CD4-positive, alpha-beta T cell treated with Interleukin-15 for 4 hours (primary cell): ENCODE measurements at places on chromosomes 6 and 20.

DNA sequence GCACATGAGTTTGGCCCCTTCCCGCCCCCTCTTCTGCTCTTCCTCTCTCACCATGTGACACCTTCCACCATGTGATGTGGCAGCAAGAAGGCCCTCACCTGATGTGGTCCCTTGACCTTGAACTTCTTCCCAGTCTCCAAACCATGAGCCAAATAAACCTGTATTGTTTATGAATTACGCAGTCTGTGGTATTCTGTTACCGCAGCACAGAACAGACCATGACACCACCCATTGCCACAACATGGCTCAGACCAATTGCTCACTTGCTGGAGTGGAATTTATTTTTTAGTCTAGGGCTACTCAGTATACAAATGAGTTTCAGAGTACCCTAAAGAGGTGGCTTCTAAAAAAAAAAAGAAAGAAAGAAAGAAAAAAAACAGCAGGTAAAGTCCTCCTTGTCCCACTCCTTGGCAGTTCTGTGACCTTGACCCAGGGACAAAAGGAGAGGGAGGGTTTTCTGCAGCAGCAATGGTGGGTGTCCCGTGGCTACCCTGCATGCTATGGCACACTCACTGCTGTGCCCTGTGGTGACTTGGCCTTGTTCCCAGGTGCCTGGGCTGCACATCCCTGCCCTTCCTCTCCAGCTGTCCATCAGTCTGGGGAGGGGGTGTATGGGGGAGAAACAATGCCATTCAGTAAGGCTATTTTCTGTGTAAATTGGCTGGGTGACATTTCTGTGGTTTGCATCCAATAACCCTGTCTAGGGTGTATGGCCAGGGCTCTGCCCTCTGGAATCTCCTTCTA lies 5.4 kb upstream of the VSX1 start:
- no peak for DNase-seq

DNA sequence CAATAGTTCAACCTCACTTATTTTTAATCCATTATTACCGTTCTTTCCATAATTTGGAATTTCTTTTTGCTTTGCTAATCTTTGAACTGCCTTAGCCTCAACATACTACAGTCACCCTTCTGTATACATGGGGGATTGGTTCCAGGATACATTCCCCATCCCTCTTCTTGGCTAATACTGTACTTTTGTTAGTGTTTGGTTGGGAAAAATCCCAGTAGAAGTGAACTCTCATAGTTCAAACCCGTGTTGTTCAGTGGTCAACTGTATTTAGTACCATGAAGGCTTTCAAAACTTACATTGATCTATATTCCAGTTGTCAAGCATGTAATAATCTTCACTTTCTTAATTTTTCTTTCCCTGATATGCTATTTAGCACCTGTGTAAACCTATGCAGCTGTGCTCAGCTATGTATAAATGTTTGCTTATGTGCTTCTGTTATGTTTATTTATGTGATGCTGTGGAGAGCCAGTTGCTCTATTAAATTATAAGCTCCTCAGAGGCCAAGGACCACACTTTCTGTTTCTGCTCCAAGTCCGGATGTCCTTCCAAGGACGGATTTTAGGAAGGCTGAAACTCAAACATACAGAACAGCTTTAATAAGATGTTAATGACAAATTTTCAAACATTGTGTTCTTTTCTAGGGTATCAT lies 33.3 kb upstream of the LAMA4 start:
- no peak for DNase-seq

GRCh38 chr6:2739335-2739734 lies 11.4 kb downstream of the MYLK4 start:
- DNase-seq, result no peak

DNA sequence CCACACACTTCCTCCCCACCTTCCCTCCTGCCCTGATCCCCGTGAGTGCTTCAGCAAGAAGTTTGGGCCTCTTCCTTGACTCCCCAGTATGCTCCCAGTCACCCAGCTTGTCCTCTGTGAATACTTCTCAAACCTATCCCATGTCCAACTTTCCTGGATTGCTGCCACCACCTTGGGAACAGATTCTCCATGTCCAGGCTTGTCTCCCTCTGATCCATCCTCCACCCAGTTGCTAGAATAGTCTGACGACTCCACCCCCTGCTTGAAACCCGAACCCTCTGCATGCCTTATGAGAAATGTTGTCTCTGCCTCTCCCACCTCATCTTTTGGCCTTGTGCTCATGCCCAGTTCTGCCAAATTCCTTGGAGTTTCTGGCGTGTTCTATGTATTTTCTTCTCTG lies 108.0 kb downstream of the PPP1R14C start:
- DNase-seq, result no peak

- no peak for DNase-seq
Measured at GRCh38 chr6:129472239-129472638, 237.7 kb downstream of the ARHGAP18 start.

GRCh38 chr20:32019156-32019510 lies 8.9 kb downstream of the CCM2L start:
- DNase-seq, result no peak

DNA sequence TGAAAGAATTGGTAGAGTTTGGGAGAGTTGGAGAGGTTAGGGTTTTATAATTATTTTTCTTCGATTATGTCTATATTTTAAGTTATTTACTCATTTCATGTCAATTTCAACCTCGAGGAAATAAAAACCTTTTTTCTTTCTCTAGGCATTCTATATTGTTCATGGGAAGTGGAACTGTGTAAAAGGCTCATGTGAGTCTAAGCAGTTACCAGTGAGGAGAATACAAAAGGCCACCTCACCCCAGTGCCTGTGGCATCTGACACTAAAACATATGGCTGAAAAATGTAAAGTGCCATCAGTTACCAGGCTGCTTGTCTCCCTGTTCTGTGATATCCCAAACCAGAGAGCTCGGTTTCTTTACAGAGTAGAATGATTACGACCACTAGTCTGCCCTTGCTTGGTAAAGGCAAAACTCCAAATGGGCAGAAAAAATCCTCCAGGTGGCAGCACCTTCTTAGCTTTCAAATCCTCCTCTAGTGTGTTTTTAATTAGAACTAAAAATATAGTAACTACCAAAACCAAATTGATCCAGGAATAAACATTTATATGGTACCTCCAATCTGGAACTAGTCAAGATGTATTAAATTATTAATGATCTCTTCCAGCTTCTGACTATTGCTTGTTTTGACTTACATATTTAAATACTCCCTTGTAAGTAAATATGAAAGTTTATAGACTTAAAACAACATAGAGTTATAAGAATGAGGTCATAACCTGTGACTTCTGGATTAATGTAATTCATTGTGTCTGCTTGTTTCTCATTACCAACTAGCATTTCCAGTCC lies 122.6 kb upstream of the MCHR2 start:
- DNase-seq, result peak; percentile 10

GRCh38 chr6:12266571-12266970 lies 23.6 kb upstream of the EDN1 start:
- DNase-seq, result no peak

GRCh38 chr6:41256383-41256782 lies 28.2 kb downstream of the TREML4 start:
- no peak for DNase-seq

GRCh38 chr20:59891581-59891980 lies 41.9 kb downstream of the SYCP2 start:
- no peak for DNase-seq

DNA sequence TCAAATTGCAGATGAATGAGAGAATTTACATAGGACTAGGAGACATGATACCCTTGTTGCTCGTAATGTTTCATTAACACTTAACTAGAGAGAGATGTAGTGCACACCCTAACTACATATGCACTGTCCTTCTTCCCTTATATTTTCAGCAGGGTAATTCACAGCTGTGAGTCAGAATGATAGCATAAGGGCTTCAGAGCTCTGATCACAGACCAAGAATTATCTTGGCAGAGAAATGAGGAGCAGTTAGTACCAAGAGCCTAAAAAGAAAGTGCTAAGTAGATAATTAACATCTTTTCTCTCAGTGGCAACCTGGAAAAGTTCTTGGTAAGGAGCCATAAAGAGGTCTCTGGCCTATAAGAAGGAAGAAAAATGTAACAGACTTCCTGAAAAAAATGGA lies 35.8 kb downstream of the GRIK2 start:
- DNase-seq, result no peak

- no peak for DNase-seq
Measured at GRCh38 chr6:134637847-134638437, 312.0 kb downstream of the ALDH8A1 start.

DNA sequence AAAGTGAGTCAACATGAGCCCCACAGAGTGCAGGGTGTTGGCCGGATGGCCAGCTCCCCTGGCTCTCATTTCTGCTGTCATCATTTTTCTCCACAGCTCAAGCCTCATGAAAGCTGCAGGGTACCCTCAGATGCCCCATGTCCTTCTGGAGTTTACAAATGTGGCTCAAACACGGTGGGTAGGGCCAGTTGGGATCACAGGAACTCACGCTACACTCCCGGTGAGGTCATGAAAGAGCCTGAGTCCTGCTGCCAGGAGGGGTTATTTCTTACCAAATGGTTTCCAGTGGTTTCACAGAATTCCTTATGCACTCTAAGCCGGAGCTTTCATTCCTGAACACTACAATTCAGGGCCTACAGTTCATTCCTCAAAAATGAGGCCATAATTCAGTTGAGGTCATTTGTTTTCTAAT lies 78.7 kb downstream of the TMEM170B start:
- DNase-seq, result no peak

- no peak for DNase-seq
Measured at GRCh38 chr20:20226554-20226953, 141.3 kb upstream of the INSM1 start.

- DNase-seq, result peak; percentile 38
Measured at GRCh38 chr20:3777716-3778629, 3.3 kb downstream of the SPEF1 start.

GRCh38 chr20:22430746-22431168 lies 153.6 kb downstream of the FOXA2 start:
- DNase-seq, result no peak

DNA sequence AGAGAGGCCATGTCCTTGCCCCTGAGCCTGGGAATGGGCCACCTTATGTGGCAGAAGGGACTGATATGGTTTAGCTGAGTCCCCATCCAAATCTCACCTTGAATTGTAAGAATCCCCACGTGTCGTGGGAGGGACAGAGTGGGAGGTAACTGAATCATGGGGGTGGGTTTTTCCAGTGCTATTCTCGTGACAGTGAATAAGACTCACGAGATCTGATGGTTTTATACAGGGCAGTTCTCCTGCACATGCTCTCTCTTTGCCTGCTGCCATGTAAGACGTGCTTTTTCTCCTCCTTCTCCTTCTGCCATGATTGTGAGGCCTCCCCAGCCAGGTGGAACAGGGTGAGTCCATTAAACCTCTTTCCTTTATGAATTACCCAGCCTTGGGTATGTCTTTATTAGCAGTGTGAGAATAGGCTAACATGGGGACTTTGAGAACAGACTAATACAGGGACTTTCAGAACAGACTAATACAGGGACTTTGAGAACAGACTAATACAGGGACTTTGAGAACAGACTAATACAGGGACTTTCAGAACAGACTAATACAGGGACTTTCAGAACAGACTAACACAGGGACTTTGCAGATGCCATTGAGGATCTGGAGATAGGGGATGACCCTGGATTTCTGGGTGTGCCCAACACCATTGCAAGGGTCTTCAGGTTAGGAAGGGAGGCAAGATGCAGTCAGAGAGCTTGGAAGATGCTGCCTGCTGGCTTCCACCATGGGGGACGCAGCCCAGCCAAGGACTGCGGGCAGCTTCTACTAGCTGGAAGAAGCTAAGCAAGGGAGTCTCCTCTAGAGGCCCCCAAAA lies 86.9 kb downstream of the RAMACL start:
- no peak for DNase-seq

GRCh38 chr20:36385503-36385902 lies 79.4 kb downstream of the DLGAP4 start:
- DNase-seq, result no peak

DNA sequence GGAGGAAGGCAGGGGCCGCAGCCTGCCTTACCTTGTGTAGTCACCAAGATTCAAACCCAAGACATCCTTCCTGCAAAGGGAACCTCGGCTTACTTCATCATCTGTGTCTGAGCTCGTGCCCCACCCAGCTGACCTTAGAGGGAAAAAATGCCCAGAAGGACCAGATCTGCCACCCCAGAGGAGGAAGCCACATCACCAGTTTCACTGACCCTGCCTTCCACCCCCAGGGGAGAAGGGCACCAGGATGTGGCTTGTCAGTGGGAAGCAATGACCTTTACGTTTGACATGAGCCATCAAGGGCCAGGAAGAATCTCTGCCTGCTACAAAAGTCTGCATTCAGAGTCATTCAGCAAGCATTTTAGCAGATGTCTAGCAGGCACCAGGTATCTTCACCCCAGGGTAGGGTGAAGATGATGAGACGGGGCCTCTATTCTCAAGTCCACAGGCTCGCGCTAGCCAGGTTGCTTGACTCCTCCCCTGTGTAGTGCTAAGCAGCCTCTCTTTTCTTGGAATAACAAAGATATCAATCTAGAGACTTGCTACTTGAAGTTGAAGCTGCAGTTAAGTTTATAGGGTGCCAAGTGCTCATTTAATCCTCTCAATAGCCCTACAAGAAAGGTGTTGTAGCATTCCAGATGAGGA lies 28.1 kb downstream of the HM13 start:
- no peak for DNase-seq

DNA sequence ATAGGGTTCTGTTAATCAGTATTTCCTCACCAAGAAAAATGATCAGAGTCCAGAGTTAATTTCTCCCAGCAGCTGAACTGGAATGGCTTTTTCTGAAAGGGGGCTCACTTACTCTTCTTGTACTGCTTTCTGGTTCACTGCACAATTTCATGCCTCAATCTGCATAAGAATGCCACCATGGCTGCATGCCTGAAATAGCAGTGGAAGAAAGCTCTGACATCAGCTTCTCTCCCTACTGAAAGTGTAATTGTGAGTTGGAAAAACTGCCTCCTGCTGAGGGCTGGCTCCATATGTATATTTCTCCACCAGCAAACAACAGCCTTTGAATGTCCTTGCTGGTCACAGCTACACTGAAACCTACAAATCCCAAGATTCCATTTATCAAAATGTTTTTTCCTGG lies 1027.2 kb upstream of the GJE1 start:
- no peak for DNase-seq

GRCh38 chr6:118468682-118469465 lies 79.2 kb upstream of the PLN start:
- DNase-seq, result no peak

- no peak for DNase-seq
Measured at GRCh38 chr6:168714547-168715260, 273.7 kb downstream of the SMOC2 start.

- no peak for DNase-seq
Measured at GRCh38 chr20:6699921-6700562, 67.4 kb upstream of the BMP2 start.

DNA sequence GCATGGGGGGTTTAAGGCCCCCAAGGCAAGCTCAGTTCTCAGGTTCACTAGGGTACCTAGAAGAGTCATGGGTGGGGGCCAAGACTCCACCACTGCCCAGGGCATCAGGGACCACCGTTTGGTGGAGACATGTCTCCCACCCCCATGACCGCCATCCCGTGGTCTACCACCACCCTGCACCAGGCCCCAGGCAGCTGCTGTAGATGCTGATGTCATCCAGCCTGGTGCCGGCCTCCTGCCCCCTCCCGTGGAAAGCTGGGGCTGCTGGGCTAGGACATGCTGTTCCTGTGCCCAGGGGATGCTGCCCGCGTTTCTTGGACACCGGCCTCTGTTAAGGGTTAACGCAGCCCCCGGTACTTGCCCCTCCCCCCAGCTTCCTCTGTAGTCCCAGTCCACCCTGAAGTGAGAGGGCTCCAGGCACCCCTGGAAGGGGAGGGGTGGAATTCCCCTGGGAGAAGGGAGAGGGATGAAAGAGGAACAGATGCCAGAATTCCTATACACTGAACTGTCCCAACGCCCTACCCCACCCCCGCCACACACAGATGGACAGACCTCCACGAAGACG lies 587 bp downstream of the IP6K3 start:
- no peak for DNase-seq

- no peak for DNase-seq
Measured at GRCh38 chr6:100415768-100416167, 49.0 kb downstream of the SIM1 start.

GRCh38 chr6:97815301-97815812 lies 532.3 kb upstream of the MMS22L start:
- no peak for DNase-seq
